ENCODE measurements at places on chromosomes 7 and 10.
A peak's percentile ranks its signal among the peaks of the same experiment; 100 is the strongest.

DNA sequence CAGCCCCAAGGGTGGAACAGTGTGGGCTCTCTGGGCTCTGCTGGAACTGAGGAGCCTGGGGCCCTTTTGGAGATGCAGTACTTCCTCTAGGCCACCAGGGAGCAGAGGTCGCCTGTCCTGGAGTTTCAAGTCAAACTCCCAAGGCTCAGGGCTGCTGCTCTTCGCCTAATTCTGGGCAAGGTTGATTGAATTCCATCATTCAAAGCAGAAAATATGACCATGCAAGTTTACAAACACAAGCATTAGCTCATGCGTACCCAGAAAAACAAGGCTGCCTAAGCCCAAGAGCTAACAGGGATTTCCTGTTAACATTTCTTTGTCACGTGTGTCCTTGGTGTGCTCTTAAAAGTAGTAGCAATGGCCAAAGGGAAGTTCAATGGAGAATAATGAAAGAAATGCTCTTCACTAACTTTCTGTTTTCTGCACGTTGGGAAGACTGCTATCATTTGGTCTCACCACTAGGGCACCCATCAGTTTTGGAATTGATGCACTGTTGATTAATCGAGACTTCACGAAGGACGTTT, 20.1 kb downstream of the LDB3 start:
- peak; percentile 65 for DNase-seq

DNA sequence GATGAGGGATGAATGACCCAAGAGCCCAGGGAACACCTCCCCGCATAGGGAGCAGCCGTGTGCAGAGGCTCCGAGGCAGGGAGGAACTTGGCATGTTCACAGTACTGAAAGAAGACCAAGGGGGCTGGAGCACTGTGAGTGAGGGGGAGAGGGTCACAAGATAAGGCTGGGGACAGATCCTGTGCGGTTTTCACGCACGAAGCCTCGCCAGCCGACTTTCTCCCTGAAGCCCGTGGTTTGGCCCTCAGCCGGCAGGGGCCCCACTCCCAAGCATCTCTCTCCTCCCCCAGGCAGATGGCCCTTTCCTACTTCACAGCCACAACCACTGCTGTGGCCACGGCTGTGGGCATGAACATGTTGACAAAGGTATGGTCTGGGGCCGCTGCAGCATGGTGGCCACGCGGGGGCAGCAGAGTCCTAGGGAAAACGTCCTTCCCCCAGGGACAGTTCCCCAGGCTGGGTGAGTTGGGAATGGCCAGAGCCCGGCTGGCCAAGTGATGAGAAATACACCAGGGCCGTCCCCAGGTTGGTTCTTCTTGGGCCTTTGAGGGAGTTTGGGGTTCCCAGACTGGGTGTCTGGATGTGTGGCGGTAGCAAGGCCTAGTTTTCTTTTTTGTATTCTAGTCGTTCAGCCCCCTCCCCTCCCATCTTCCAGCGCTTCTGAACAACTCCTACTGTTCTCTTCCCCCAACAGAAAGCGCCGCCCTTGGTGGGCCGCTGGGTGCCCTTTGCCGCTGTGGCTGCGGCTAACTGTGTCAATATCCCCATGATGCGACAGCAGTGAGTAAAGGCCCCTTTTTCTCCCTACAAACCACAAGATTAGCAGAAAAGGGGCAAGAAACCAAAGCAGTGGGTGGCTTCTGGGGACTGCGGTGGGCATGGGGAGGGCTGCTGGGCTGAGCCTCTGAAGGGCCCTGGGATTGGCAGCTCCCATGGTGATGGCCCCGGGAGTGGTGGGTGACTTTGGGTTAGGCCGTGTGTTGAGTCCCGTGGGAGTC, 14.4 kb upstream of the WBP1L start:
- DNase-seq: peak; percentile 71

DNA sequence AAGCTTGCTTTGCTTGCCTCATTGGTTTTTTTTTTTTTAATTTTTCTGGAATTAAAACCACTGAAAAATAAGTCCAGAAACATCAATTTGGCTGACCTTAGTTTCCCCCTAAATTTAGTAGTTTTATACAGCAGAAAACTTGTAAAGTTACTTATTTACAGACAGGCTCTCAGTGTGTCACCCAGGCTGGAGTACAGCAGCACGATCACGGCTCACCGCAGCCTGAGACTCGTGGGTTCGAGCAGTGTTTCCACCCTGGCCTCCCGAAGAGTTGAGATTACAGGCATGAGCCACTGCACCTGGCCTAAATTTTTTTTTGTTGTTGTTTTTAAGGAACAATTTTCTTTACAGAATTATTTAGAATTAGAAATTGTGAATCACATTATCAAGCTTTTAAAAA, 250.5 kb downstream of the SDK1 start:
- no peak for DNase-seq

DNA sequence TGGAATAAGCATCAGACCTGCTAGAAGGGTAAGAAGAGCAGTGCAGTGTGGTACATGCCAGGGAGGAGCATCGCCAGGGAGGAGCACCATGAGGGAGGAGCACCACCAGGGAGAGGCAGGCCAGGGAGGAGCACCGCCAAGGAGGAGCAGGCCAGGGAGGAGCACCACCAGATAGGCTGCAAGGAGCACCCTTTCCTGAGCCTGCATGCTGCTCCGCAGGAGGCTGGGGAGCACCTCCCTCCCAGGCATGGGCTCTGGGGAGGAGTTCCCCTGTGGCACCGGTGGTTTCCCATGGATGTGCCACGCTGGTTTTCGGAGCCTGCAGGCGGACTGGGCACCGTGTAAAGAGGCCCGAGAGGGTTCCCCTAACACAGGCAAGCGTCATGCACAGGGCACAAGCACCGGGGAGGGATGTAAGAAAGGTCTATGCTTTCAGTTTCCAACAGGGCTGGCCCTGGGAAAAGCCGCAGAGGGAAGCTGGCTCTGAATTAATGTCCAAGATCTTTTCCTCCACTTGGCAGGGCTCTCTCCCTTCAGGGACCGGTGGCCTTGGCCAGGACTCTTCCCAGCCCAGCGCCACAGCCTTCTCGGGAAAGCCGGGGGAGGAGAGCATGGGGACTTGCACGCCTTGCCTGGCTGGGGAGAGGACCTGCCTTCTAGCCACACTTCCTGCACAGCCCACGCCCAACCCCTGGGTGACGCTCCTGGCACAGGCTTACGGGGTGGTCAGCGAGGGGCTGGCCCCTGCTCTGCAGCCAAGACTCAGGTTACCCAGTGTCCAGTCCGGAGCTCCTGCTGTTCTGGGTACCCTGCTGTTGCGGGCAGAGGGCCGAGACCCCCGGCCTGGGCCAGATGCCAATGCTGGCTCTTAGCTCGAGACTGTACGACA, 11.5 kb upstream of the GPER1 start:
- DNase-seq: no peak

- no peak for DNase-seq
These were observed 52.7 kb downstream of the FRMPD2 start for GRCh38 chr10:48221814-48222213.

GRCh38 chr7:130430841-130431666, 9.8 kb downstream of the CEP41 start:
- no peak for DNase-seq

GRCh38 chr10:27600930-27601329, 96.8 kb downstream of the RAB18 start:
- no peak for DNase-seq

- DNase-seq: no peak
These were observed 93.2 kb upstream of the DGKB start for GRCh38 chr7:14995774-14996173.

- DNase-seq: no peak
These were observed 25.7 kb upstream of the PRSS37 start for GRCh38 chr7:141866974-141867373.

- DNase-seq: no peak
These were observed 117.6 kb upstream of the FERD3L start for GRCh38 chr7:19262826-19263225.

DNA sequence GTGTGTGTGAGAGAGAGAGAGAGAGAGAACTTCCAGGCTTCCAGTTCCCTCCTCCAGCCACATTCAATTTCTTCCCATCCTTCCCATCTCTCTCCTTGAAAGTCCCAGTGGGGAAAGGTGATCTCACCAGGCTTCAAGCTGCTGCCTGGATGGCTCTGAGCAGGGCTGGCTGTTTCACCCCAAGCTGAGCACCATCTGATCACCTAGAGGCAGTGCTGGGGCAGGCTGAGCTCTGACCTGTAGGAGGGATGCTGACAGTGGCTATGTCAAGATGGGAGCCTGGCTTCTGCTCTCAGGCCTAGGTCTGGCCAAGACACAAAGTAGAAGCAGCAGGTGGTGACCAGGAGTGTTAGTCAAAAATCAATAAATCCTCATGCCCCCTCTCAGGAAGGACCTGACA, 370.8 kb downstream of the PLXNA4 start:
- DNase-seq: no peak

DNA sequence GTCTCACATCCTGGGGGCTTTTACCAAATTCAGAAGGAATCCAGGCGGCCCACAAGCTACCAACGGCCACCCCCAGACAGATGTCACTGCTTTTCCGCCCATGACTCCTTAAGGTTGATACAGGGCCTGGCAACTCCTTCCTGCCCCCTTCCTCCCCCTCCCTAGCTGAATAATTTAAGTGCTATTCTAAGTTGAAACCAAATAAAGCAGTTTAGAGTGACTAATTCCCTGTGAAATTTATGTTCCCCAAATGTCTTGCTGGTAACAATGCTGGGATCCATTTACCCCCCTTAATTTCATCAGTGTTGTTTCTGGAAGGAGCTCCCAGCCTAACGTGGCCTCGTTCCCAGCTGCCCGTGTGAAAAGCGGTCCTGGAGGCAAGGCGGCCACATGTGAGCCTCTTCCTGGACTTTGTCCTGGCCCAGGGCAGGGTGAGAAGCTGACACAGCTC, 109.6 kb downstream of the TMEM130 start:
- no peak for DNase-seq

- no peak for DNase-seq
These were observed 8.0 kb downstream of the FOXI2 start for GRCh38 chr10:127744956-127745355.

- no peak for DNase-seq
These were observed 25.3 kb downstream of the FKBP6 start for GRCh38 chr7:73353243-73353642.

DNA sequence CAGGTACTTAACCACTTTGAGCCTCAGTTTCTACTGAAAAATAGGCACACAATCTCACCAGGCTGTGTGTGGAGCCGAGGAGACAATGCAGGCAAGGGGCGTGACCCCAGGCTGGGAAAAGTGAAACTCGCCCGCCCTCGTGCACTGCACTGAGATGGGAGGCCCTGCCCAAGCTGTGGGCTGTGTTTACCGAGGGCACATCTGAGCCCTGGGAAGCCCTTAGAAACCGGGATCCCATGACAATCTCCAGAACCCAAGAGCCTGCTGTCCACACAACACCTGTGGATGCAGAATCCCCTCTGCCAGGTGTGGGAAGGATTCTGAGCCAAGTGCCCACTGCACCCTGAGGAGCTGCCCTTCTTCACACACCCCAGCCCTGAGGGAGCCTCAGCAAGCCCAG, 198.3 kb downstream of the GRID1 start:
- no peak for DNase-seq

DNA sequence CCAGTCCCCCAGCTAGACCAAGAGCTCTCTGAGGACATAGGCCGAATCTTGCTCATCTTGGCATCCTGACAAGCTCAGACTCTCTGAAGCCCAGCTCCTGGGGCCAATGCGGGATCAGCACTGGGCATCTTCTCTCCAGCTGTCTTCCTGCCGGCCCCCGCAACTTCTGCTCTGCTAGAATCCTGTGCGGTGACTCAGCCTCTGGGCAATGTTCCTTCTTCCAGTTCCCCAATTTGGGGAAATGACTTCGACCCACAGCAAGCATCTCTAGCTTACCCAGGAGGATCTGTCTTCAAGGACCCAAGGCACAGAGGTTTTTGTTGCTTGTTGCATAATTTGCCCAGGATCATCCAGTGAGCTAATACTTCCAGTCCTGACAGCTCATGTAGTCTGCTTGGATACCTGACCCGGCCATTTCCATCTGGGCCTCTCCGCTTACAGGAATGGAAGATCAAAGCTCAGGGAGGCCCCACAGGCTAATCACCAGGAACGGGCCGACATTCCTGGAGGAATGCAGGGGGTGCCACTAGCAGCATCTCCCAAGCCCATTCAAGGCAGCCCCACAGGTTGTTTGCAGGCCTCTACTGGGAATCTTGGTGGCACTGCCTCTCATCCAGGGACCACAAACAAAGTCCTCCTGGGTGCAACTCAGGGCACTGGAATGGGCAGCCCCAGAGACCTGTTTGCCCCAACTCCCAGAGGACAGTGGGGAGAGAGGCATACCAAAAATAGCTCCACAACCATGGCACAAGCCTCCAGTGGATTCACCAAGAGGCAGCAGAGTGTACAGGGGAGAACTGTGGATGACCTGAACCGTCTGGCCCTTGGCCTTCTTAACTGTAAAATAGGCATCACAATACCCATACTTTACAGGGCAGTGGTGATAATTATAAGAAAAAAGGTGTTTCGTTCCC, 151.9 kb downstream of the NEURL1 start:
- no peak for DNase-seq

GRCh38 chr10:98748298-98748697, 301.6 kb upstream of the HPS1 start:
- peak; percentile 2 for DNase-seq

GRCh38 chr7:50274361-50274760, 30.2 kb upstream of the IKZF1 start:
- no peak for DNase-seq

DNA sequence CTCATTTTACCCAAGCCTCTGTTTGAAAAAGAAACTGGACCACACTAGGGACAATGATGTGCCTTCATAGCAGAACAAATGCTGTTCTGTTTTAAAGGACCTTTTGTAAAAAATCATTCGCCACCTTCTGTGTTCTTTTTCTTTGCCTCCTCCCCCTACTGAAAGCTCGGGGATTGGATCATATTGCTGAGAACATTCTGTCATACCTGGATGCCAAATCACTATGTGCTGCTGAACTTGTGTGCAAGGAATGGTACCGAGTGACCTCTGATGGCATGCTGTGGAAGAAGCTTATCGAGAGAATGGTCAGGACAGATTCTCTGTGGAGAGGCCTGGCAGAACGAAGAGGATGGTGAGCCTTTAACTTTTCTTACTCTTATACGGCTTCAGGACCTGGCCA, 62.2 kb downstream of the POLL start:
- DNase-seq: no peak

GRCh38 chr10:49322371-49323170, 23.6 kb downstream of the C10orf71 start:
- DNase-seq: no peak

GRCh38 chr7:43139137-43139536, 26.7 kb downstream of the HECW1 start:
- DNase-seq: no peak

GRCh38 chr10:123044391-123044790, 35.6 kb downstream of the ACADSB start:
- no peak for DNase-seq

- no peak for DNase-seq
These were observed 28.8 kb upstream of the CTBP2 start for GRCh38 chr10:125189162-125189561.

Measured in activated CD4-positive, alpha-beta T cell treated with anti-CD3 and anti-CD28 coated beads for 48 hours (primary cell).